AML-193 (cell line): ENCODE measurements at places on chromosomes 7 and 10.
A peak's percentile ranks its signal among the peaks of the same experiment; 100 is the strongest.

DNA sequence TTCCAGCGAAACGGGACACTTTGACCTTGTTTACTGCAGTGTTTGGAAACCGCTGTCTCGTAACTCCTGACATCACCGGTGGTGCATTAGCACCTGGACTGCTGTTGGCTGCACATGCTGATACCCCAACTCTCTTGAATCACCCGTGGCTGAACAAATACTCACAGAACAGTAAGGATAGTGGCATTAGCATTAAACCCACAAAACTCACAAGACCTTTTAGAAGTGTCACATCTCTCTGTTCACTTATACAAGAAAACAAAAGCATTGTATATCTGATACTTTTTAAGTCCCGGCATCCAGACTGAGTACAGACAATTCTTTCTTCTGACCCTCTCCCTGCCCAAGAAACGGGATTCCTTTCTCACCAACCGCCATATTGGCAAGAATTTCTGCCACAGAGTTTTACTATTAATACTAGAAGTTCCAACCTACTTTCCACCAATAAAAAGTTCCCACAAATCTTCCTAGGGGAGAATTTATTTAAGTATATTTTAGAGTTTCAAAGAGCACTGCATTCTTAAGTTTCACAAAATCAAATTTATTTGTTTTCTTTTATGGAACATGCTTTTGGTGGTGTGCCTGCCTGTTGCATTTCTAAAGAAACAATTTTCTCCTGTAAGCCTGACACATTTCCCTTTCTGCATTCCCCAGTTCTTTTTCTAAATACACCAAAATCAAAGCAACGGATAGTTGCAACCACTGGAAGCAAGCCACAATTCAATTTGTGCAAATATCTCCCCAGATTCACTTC lies 208.4 kb upstream of the KLF14 start:
- DNase-seq, result no peak

GRCh38 chr7:88312061-88312663 lies 5.5 kb upstream of the STEAP4 start:
- no peak for DNase-seq

DNA sequence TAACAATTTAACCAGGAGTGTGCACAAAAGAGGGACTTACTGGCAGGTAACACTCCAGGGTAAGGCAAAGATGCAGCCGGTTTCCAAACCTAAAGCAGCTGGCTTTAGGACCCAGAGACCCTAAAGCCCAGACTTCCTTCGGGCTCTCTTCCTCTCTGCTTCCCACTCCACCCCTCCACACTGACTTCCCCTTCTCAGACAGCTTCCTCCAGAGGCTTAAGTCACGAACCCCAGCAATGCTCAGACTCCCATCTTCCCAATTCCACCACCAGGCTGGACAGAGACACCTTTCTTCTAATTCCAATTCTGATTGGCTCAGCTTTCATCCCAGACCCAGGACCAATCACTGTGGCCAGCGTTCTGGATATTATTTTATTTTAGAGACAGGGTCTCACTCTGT lies 24.8 kb downstream of the STYXL1 start:
- peak; percentile 80 for DNase-seq

GRCh38 chr7:24979470-24979862 lies 512 bp downstream of the OSBPL3 start:
- DNase-seq, result peak; percentile 59

DNA sequence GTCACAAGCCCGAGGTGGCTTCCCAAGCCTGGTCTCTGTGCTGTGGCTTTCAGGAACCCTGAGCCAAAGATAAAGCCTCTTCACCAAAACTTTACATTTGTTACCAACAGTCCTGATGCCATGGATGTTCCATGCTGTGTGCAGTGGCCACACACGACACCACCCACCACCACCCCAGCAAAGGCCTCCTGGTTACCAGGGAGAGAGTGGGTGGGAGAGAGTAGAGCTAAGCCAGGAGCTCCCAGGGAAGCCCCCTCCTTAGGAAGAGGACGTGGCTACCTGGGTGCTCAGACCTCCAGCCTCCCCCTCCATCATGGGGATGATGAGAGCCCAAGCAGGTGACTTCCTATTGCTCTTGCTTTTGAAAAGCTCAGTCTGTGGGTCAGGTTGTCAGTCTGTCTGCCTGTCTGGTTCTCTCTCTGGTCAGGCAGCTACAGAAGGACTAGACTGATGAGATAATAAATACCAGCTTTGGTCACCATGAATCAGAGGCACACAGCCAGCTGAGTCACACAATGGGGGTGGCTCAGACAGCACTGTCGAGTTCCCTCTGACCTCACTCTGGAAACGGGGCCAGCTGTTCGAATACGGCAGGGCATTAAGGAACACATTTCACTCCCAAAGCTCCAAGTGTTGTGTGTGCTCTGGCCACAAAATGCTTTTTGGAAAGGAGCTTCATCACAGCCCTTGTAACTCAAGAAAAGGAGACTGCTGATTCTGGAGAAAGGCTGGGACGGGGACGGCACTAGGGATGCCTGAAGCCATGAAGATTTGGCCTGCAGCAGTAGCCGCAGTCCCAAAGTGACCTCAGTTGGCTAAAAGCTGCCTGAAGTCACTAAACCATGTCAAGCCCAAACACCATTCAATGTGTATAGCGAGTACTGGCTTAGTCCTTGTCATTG lies 166.0 kb downstream of the FANK1 start:
- no peak for DNase-seq

DNA sequence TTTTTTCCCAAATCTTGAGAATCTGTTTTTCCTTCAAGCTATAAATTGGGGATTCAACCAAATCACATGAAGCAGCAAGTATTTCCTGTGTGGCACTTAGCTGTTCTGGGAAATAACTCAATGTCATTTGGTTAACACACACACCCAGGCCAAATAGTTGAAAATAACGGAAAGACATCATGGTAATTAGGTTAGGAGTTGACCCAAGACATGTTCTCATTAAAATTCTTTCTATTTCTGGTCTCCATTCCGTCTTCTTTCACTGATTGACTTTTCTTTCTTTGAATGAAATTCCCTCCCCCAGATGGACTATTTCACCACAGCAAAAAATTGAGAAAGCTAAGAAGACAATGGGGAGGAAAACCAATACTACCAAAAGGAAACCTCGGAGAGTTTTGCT lies 30.5 kb downstream of the NRP1 start:
- no peak for DNase-seq

GRCh38 chr7:17564678-17565212 lies 266.3 kb downstream of the AHR start:
- DNase-seq, result peak; percentile 53

DNA sequence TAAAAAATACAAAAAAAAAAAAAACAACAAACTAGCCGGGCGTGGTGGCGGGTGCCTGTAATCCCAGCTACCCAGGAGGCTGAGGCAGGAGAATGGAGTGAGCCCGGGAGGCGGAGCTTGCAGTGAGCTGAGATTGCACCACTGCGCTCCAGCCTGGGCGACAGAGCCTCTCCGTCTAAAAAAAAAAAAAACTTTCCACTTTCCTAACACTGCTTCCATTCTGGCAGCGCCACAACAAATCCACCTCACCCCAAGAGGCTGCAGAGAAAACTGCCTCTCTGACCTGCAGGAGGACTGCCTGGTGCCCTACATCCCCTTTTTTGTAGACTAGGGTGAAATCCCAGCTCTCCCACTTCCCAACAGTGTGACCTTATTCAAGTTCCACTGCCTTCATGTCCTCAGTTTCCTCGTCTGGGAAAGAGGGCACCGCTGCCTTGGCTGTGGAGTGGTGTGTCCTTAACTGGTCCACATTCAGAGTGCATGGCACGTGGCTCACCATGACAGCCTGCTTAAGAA lies 2.6 kb upstream of the MBL2 start:
- no peak for DNase-seq

DNA sequence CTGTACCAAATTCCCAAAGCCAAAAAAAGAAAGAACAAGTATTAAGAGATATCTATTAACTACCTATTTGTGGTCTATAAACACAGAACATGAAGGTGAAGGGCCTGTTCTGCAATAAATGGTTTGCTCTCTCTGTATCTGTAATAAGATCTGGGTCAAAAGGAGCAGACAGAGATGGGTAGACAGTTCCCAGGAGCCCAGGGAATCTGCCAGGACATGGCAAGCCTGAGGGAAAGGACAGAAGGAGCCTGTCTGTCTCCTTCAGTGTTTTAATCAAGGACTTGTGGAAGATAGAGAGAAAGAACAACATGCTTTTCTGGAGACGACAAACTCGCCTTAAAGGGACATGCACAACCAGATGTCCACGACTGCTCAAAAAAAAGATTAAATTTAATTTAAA lies 165.7 kb downstream of the ELMO1 start:
- no peak for DNase-seq

DNA sequence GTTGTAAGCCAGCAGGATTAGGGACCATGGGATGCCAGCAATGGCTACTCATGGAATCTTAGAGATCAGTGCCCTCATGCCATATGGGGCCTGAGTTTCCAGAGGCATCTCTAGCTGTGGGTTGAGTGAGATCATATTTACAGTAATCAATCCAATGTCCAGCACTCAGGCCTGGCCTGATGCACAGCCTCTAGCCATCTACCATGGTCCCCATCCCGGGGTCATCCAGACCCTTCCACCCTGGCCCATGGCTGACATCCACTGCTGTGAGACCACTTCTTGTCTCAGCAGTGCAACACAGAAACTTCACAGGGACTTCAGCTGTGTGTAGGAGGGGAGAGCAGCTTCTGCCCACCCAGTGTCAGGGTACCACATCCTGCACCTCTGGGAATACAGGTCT lies 6.5 kb upstream of the ADCY1 start:
- no peak for DNase-seq

GRCh38 chr10:104018471-104018870 lies 51.5 kb downstream of the SLK start:
- DNase-seq, result no peak

DNA sequence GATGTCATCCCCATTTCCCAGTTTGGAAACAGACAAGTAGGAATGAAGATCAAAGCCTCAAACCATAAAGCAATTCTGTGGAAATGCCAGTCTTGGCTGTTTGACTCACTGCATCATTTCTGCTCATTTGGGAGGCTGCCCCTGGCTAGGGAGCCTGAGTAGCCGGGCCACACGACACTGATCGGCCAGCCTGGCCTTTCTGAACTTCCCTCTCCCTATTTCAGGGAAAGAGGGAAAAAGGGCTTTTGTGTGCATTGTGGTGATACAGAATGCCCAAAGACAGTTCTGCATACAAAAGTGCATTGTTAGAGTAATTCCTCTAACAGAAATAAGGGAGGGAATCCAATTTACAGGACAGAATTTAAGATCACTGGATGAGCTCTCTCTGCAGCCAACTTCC lies 41.7 kb upstream of the OPALIN start:
- DNase-seq, result no peak

GRCh38 chr7:20424500-20424899 lies 93.8 kb downstream of the ITGB8 start:
- no peak for DNase-seq

DNA sequence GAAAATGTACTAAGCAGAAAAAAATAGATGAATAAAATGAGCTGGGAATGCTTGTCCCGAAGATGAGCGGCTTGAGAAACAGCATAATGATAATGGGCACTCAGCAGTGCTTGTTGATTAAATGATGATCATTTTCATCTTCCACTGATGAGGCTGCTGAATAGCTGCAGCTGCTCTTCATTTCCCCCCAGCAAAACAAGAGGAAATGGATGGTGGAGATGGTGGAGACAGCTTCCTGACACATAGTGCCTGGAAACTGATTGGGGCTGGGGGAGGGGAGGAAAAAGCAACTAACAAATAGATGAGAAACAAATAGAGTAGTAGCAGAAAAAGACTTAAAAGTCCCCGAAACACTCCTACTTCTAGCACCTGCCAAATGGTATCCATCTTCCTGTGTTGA lies 41.4 kb downstream of the MRC1 start:
- DNase-seq, result no peak

DNA sequence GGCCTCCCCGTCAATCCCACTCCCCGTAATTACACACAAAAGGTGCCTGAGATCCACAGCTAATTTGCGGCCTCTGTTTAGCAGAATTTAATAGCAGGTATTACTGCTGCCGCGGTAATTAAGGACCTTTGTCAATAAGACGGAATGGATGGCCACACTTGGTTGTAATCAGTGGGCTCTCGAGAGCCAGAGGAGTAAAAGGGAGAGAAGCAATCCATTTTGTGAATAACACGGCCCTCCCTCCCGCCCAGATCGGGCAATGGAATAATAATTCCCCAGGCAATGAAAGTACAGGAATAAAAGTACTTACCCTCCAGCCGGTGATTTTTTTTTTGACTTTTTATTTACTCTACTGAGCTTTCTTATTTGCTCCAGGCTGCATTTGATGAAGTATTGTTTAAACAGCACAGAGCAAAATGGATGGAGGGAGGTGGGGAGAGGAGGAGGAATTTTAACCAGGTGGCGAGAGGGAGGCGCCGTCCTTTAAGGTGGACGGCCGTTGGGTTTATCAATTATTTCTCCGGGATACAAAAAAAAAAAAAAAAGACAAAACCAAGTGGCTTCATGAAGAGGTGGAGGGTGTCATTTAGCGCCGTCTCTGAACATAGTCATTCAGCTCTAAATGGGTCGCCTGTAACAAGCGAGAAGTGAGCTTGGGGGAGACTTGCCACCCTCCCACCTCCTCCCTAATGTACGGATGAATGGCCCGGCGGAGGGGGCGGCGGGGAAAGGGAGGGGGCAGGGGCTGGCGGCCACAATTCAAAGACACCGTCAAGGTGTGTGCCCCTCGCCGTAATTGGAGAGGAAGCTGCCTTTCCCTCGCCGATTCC lies 120.3 kb downstream of the BUB3 start:
- no peak for DNase-seq

DNA sequence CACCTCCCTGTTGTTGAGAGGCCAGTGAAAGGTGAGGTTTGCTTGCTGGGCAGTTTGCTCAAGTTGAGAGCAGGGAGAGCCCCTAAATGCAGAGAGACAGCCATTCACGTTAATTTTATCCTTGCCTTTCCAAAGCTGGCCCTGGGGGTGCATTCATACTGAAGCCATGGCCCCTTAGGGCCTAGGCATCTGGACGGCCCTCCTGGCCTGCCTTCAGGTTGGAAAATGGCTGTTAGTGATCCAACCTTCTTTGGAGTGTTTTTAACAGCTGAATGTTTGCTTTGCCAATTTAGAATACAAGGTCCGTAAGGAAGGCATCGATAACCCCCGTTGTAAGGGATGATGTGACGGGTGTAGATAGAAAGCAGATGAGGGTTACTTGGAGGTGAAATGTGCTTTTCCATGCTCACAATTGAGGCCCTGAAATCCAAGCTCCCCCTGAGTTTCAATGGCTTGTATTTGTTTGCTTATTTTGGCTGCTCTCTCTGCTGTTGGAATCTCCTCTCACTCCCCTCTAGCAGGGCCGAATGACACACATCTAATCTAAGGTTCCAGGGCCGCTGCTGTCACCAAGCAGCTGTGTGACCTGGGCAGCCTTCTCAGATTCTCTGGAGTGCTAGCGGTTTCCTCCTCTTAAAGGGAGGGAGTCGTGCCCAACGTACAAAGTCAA lies 171.6 kb upstream of the MKI67 start:
- DNase-seq, result no peak

DNA sequence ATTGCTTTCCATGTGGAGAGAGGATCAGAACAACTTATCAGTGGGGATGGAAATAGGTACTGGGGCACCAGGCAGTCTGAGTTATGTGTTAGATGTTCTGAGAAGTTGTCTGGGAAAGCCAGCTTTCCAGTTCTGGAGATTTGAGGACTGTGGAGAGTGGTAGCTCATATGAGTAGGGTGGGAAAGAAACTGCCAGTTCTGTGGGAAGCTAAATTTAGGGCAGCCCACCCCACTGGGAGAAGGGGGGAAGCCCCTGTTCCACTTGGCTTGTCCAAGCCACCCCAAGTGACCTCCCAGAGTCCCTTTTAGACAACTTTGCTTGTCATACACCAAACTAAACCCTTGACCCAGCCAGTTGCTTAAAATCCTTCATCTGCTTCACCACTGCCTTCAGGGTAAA lies 189.5 kb downstream of the REEP3 start:
- DNase-seq, result no peak
